ENCODE measurements at places on chromosomes 6 and 20. TPM values are rescaled to one million over a fixed set of nuclear protein-coding genes. Genes with fewer than 3 reads are reported as not detected.

The OR5V1 gene
- not detected for total RNA-seq

The C6orf58 gene
- not detected for total RNA-seq

The IFNGR1 gene
- total RNA-seq = 77.4 TPM

The SIRPA gene
- 22.3 TPM for total RNA-seq

The CNPY3 gene
- 39.6 TPM for total RNA-seq

The MRAP2 gene
- 5.9 TPM for total RNA-seq

The AIG1 gene
- 41.6 TPM for total RNA-seq

The SIRPG gene
- not detected for total RNA-seq

The HUS1B gene
- total RNA-seq = 4.9 TPM

The FAM184A gene
- total RNA-seq = 29.1 TPM

The MED23 gene
- 59.6 TPM for total RNA-seq

The BTNL2 gene
- not detected for total RNA-seq

The SGK2 gene
- 3.0 TPM for total RNA-seq

The RGL2 gene
- 45.5 TPM for total RNA-seq

The NOTCH4 gene
- 13.6 TPM for total RNA-seq

The POM121L2 gene
- total RNA-seq = not detected

The CST4 gene
- not detected for total RNA-seq

The NKX2-2 gene
- total RNA-seq = not detected

The MAP1LC3A gene
- 43.0 TPM for total RNA-seq

The IP6K3 gene
- total RNA-seq = 3.7 TPM

The CYB5R4 gene
- 17.2 TPM for total RNA-seq

The VWA7 gene
- total RNA-seq = 0.88 TPM

The TREM1 gene
- 1.8 TPM for total RNA-seq

The BTN1A1 gene
- not detected for total RNA-seq

The SAMD3 gene
- 7.9 TPM for total RNA-seq

The IL17A gene
- total RNA-seq = not detected

The DEFB124 gene
- total RNA-seq = not detected

The CALHM6 gene
- total RNA-seq = 2.5 TPM

The ZSCAN26 gene
- total RNA-seq = 60.5 TPM

The MACROD2 gene
- total RNA-seq = 65.6 TPM

The SIRPB1 gene
- total RNA-seq = not detected

The PRDM13 gene
- 16.6 TPM for total RNA-seq

The PEX7 gene
- total RNA-seq = 13.3 TPM

The GID8 gene
- total RNA-seq = 40.5 TPM

The MUC22 gene
- 0.11 TPM for total RNA-seq

The KCNG1 gene
- total RNA-seq = 3.4 TPM

The FAM83C gene
- total RNA-seq = 0.16 TPM

Measured in camera-type eye (tissue), 1 donor.